ENCODE measurements at places on chromosomes 2 and 18. TPM values are rescaled to one million over a fixed set of nuclear protein-coding genes. Genes with fewer than 3 reads are reported as not detected.

The SLC16A14 gene
- 9.0 TPM for total RNA-seq

The TLX2 gene
- not detected for total RNA-seq

The ACVR1C gene
- 0.42 TPM for total RNA-seq

The EML6 gene
- 18.2 TPM for total RNA-seq

The C2orf80 gene
- not detected for total RNA-seq

The GEN1 gene
- total RNA-seq: 18.7 TPM

The ERCC3 gene
- total RNA-seq: 64.3 TPM
